ENCODE measurements at places on chromosomes 1 and 21.

- DNase-seq: no peak
Measured at GRCh38 chr1:1354271-1355247, 3.8 kb downstream of the MXRA8 start.

GRCh38 chr1:210915890-210916507 is 217.9 kb downstream of the KCNH1 start:
- DNase-seq: no peak

- no peak for DNase-seq
Measured at GRCh38 chr1:202725526-202725925, 15.3 kb upstream of the SYT2 start.

GRCh38 chr1:175128523-175128922 is 60.9 kb downstream of the TNN start:
- DNase-seq: no peak

- no peak for DNase-seq
Measured at GRCh38 chr1:178094739-178095645, 1.1 kb downstream of the RASAL2 start.

GRCh38 chr1:162229549-162229948 is 147.1 kb downstream of the SPATA46 start:
- no peak for DNase-seq
